ENCODE measurements at places on chromosomes 1 and 21.

GRCh38 chr1:160544647-160545046 lies 21.6 kb upstream of the SLAMF6 start:
- no peak for DNase-seq

DNA sequence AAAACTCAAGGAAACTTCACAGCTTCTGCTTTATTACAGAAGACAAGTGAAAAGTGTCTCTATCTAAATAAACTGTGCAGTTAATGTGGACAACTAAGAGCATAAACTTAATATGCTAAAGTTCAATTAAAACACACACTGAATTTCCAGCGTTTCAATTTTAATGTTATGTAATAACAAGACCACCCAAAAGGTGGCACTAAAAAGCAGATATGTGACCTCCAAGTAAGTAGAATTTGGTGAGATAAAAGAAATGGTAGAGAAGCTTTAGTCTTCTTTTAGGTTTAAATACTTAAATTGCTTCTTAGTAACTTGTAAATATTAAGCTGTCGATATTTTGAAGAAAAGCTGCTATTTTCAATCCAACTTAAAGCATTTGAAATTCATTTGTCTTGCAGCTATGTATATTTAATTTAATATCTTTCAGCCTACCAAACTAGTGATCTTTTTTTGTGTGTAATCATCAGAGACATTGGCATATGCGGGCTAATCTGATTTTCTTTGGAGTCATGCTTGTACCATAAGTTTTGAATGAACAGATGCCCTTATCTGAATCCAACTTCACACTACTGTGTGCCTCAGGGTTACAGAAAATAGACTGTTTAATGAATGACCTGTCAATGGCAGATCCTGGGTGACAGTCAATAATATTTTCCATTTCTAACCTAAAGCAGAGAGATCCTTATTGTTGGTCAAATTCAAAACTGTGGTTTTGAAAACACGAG lies 36.5 kb upstream of the ADAMTS1 start:
- peak; percentile 29 for DNase-seq

DNA sequence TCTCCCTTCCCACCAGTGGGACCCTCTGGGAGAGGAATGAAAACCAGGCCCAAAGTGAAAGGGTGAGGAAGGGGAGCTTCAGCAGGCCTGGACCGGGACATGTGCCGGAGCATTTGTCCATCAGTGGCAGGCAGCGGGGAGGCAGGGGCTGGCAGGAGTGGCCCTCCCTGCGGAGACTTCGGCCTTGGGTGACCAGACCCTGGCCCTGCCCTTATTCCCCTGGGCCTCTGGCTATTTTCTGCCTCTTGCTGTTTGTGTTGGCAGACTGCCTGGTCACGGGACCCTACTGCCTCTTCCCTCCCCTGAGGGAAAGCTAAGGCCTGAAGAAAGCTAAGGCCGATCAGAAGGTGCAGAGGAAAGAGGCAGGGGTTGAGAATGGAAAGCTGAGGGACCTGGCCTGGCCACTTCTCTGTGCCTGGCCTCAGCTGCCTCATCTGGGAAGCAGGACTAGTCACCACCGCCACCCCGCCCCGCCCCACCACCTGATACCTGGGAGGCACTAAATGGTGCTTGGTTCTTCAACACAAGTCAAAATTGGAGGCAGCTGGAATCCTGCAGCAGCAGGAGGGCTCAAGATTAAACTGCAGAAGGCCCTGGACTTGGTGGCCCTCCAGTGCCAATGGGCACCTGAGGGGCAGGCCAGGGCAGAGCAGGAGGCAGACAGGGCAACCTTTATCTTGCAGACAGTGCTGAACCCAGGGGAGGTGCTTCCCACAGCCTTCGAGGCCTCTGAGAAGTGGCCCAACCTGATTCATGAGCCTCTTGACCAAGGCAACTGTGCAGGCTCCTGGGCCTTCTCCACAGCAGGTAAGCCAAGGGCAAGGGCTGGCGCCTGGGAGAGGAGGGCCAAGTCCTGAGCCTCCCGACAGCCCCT lies 7.9 kb downstream of the TINAGL1 start:
- no peak for DNase-seq

- no peak for DNase-seq
These were observed 18.8 kb downstream of the QSOX1 start for GRCh38 chr1:180173451-180173850.

- no peak for DNase-seq
These were observed 4.1 kb upstream of the OR2M5 start for GRCh38 chr1:248140846-248141245.

- DNase-seq: no peak
These were observed 143.2 kb upstream of the C1orf105 start for GRCh38 chr1:172277275-172277674.

DNA sequence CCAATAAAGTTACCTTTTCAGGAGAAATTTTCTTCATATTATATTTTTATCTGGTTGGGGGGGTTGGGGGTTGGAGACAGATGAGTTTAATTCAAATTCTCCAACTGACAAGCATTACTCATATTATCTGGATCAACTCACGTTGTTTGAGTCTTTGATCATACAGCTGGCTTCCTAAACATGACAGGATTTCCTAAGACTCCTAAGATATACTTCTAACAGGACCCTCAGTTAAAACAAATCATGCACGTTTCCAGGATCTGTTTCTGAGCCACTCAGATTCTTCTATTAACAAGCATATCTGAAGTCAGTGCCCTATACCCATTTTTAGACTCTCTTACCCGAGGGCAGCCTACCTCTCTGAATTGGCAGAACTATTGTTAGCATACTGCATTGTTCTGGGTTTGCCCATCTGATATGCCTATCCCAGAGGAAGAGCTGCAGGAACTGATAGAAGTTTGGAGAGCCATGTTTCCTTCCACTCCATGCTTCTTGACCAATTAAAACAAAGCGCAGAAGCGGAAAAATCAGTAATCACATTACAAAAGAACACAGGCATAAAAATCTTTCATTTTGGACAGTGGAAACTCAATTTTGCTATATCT lies 653.9 kb downstream of the LTN1 start:
- DNase-seq: no peak
